ENCODE measurements at places on chromosomes 2 and 18.
A peak's percentile ranks its signal among the peaks of the same experiment; 100 is the strongest.

GRCh38 chr2:9815844-9816279, 27.4 kb upstream of the TAF1B start:
- DNase-seq = peak; percentile 26

DNA sequence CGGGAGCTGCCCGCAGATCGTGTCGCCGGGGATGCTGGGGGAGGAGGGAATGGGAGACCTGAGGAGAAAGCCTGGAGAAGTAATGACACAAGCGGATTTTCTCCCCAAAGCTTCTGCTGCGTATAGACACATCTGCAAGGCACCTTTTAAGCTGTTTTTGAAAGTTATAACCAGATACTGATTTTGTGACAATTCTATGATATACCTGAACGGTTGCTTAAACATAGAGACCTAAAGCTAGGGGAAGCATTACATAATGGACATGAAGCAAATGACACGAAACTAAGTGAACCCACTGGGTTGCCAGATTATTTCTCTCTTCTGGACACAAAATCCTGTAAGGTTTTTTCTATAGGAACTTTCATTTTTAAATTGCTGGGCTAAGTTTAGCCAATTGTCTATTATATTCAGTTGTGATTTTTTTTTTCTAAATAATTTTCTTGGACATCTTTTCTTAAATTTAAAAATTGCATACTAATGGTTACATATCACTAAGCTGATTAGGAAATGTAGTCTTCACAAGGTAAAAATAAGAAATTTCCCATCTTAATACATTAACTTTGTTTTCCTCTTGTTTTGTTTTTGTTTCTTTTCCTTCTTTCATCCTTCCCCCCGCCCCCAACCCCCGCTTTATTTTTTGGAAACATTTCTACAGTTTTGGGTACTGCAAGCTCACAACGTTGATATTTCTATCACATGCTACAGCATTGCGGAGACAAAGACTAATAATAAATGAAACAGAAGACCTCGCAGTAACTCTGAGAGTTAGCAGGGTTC, 1.3 kb downstream of the OSBPL6 start:
- DNase-seq = no peak

- DNase-seq = no peak
Observed at GRCh38 chr2:138421315-138421970, 80.1 kb upstream of the SPOPL start.

GRCh38 chr2:59968441-59968840, 585.0 kb downstream of the BCL11A start:
- no peak for DNase-seq

DNA sequence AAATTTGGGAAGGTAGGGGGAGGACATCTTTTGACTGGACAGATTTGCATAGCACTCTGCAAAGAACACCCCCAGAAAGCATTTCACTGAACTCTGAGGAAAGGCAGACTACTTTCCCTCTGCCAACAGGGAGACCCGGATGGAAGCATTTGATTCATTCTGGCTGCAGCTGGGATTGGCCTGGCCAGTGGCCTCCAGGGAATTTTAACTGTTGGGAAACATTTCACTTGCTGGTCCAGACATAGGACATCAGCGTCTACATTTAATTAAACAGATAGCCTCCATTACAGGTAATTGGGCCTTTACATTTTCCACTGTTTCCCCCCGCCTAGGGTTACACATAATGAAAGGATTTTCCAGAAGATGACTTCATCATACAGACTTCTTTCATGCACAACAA, 92.8 kb downstream of the MARCHF4 start:
- DNase-seq = no peak

DNA sequence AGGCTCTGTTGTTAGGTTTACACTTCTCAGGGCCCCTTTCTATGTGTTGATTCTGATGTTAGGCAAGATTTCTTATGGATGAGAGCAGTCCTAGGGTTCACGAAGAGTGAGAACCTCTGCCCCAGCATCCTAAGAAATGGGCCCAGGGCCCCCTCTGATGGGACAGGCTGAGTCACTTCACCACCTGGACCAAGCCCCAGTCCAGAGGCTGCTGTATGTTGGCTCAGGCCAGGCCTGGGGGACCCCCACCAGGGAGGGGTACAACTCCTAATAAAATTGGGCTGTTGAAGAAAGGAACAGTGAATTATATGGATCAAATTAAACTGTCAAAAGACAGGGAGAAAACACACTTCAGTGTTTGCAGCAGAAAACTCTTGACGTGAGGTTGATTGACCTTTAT, 365.9 kb upstream of the HS6ST1 start:
- no peak for DNase-seq

GRCh38 chr18:79953971-79954651, 2.7 kb upstream of the SLC66A2 start:
- peak; percentile 46 for DNase-seq

GRCh38 chr2:185785156-185785555, 46.6 kb downstream of the FSIP2 start:
- no peak for DNase-seq

DNA sequence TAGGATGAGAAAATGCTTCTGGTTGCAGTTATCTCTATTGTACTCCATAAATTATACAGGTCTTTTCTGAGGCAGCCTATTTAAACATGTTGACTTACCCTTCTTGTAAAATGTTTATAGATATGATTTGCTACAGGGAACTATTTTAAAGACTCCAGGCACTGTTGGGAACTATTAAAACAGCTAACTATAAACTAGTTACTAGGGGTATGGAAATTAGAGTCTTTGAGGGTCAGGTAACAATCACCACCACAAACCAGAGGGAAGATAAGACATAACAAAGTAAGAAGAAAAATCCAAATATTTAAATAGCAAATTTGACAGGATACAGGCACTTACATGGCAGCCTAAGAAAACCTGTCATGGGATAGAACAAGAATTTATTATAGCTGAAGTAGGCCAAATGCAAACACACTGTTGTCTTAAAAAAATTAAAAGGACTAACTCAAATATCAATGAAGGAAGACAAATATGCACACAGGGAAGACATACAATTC, 251.0 kb upstream of the CWC22 start:
- no peak for DNase-seq

DNA sequence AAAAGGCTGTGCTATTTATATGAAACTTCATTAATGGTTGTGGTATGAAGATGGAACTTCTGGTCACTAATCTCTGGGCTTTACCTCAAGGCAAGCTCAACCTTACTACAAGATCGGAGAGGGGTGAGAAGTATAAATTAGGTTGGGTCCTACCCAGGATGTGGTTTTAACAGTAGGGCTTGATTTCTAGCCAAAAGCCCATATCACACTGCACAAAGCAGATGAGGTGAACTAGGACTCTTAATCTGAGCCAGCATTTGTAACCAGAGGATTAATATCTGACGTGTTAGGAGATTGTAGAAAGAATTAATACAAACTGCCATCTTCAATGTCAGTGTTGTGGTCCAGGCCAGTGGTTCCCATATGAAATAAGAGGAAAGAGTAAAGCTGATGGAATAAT, 86.4 kb upstream of the RGPD4 start:
- no peak for DNase-seq
